ENCODE measurements at places on chromosomes 4 and X. TPM values are rescaled to one million over a fixed set of nuclear protein-coding genes. Genes with fewer than 3 reads are reported as not detected.

MAGED4B gene
- 5.8 TPM for total RNA-seq

PAGE2 gene
- not detected for total RNA-seq

PCDH7 gene
- under 0.01 TPM for total RNA-seq

NPY1R gene
- not detected for total RNA-seq

LRAT gene
- not detected for total RNA-seq

TMPRSS11F gene
- not detected for total RNA-seq

CT47B1 gene
- total RNA-seq, result not detected

FREM3 gene
- 0.76 TPM for total RNA-seq

BEX5 gene
- total RNA-seq, result not detected

TMEM31 gene
- not detected for total RNA-seq

CLCN5 gene
- 8.1 TPM for total RNA-seq

SFRP2 gene
- total RNA-seq, result under 0.01 TPM

ZNF157 gene
- total RNA-seq, result not detected

WAS gene
- total RNA-seq, result not detected

RTL9 gene
- not detected for total RNA-seq

EPHA5 gene
- total RNA-seq, result under 0.01 TPM

NIPAL1 gene
- 0.57 TPM for total RNA-seq

GPR143 gene
- total RNA-seq, result 1.5 TPM

FGF13 gene
- 10.5 TPM for total RNA-seq

NAA11 gene
- not detected for total RNA-seq

VEGFD gene
- 0.44 TPM for total RNA-seq

FAM47C gene
- total RNA-seq, result not detected

USP17L12 gene
- not detected for total RNA-seq

JAKMIP1 gene
- not detected for total RNA-seq

GPC4 gene
- 2.3 TPM for total RNA-seq

VCX3A gene
- not detected for total RNA-seq

AKAP14 gene
- not detected for total RNA-seq
